ENCODE measurements at places on chromosomes 12 and 14. TPM values are rescaled to one million over a fixed set of nuclear protein-coding genes. Genes with fewer than 3 reads are reported as not detected.
A peak's percentile ranks its signal among the peaks of the same experiment; 100 is the strongest.

The DHRS4L2 gene
- total RNA-seq, result 10.1 TPM

The PPP4R4 gene
- total RNA-seq, result 0.22 TPM

DNA sequence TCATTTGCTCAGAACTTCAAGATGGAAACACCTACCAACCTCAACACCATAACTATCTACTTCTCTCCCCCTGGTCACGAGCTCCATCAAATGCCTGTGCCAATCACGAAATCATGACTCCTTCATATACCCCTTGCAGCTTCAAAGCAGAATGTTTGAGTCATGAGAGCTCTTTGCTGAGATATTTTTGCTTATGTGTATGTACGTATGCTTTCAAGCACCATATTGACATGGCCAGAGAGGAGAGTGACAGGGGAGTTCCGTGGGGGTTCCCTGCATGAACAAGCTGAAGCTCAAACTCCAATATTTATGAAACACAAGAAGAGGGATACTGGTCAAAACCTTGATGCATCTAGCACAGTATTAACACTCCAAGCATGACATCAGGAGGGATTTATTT lies 374.4 kb downstream of the DPF3 start:
- DNase-seq, result no peak

DNA sequence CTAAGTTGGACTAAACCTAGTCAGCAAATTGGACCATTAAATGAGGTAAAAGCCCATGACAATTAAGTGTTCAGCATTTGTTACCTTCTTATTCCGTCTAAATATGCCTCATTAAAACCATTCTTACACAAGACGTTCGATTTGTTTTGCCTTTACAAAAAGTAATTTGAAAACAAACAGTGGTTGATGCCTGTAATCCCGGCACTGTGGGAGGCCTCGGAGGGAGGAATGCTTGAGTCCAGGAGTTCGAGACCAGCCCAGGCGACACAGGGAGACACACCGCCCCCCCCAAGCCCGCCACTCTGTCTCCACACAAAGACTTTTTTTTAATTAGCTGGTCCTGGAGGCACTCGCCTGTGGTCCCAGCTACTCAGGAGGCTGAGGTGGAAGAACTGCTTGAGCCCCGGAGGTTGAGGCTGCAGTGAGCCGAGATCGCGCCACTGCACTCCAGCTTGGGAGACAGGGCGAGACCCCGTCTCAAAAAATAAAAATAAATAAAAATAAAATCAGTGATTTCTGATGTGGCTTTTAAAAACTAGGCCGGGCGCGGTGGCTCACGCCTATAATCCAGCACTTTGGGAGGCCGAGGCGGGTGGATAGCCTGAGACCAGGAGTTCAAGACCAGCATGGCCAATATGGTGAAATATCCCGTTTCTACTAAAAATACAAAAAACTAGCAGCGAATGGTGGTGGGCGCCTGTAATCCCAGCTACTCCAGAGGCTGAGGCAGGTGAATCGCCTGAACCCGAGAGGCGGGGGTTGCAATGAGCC lies 856 bp upstream of the EIF4B start:
- peak; percentile 34 for DNase-seq

GRCh38 chr14:72387726-72388125 lies 455.5 kb downstream of the RGS6 start:
- no peak for DNase-seq

GRCh38 chr14:38724621-38725020 lies 378.4 kb downstream of the SEC23A start:
- no peak for DNase-seq

The TAS2R43 gene
- 0.63 TPM for total RNA-seq

DNA sequence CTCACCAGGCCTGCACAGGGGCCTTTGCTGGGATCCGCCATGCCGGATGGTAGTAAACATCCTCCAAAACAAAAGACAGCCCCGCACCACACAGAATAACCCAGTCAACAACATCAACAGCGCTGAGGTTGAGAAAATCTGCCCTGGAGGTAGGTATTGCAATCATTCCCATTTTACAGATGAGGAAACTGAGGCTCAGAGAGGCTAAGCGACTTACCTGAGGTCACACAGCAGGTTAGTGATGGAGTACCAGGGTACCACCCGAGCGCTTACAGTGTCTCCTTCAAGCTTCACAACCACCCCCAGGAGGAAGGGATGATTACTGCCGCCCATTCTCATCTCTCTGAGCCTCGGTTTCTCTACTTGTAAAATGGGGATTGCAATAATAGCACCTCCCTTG lies 14.9 kb downstream of the TRPV4 start:
- no peak for DNase-seq

GRCh38 chr14:68460541-68460940 lies 332.3 kb downstream of the ZFP36L1 start:
- no peak for DNase-seq

GRCh38 chr12:10559244-10559643 lies 53.6 kb downstream of the EIF2S3B start:
- DNase-seq, result no peak

- DNase-seq, result no peak
These were observed 3.1 kb upstream of the HOTAIR start for GRCh38 chr12:53977596-53978445.

DNA sequence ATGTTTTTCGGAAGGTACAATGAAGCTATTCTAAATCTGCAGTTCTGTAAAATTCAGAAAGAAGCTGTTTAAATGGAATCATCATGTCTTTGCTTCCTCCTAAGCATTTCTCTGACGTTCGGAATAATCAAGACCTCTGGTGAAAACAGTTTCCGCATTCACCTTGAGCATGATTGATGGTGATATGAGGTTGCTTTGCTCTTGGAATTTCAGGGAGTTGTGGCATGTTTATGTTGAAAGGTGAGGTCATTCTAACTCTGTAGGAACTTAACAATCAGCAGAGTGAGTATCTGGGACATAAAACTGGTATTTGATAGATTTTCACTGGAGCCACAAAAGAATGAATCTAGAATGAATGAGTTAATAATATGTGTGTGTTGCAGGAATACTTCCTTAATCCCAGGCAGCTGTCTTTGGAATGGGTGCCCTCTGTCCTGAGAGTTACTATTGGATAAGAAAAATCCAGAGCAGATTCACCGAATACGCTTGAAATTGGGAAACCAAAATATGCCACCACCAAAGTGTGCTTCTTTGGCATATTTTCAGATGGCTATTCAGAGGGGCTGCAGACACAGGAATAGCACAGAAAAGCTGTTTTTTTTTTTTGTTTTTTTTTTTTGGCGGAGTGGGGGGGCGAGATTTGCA lies 599.1 kb downstream of the CCER1 start:
- DNase-seq, result no peak

The OR6C75 gene
- total RNA-seq, result not detected

GRCh38 chr12:67352682-67353081 lies 83.5 kb downstream of the CAND1 start:
- peak; percentile 32 for DNase-seq

DNA sequence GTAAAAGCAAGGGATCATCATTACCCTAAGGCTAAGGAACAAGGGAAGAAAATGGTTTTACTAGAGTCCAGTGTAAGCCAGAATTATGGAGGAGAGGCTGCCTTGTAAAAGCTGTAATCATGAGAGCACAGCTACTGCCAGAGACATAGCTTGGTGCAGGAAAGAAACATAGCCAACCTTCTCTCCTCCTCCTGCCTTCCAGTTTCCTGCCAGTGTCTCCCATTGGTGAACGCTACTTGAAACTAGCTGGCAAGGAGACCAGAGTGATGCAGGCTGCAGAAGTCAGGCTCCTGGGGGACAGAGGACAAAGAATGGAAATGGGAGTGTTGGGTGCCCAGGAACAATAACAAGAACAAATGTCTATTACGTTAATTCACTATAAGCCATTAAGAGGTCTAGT lies 158.5 kb downstream of the NELL2 start:
- DNase-seq, result no peak

The MYBPC1 gene
- not detected for total RNA-seq

DNA sequence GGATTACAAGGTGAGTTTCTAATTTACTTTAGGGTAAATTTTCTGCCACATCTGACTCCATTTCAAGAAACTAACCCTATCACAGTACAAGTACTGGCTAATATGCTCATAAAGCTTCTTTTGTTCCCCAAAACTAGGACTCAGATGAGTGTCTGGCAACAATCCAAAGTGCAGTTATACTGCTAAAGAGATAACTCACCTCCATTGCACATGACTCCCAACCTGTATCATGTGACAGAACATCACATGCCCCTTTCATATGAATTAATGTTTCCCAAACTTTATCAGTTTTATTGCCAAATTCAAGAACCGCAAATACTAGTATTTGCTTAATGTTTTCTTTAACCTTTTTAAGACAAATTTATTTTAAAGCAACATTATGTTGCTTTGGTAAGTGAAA lies 3.9 kb upstream of the PPP1R12A start:
- DNase-seq, result no peak

GRCh38 chr14:76348898-76349297 lies 27.0 kb upstream of the ESRRB start:
- peak; percentile 65 for DNase-seq

GRCh38 chr12:52097045-52097666 lies 17.7 kb downstream of the SMIM41 start:
- DNase-seq, result no peak

DNA sequence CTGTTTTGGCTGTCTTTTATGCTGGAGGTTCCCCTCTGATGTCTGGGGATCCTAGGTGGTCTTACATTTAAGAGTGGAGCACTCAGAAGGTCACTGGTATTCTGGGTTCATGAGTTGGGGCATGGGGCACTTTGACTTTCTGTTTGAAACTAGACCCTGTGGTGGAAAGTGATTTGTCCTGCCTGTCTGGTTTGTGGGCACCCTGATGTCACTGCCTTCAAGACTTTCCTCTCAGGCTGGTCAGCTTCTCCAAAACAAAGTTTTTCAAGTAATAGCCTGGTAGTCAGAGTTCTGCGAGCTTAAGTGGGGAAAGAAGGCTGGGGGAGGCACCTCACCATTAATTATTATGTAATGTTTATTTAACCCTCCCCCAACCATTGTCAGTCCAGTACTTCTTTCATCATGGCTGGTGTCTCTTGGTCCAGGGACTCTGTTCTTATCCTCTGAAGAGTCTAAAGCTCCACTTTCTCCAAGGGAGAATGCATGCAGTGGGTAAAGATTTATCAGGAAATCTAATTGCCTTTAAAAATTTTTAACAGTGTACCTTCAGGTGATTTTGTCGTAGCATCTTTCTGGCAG lies 35.3 kb downstream of the ZC3H14 start:
- DNase-seq, result no peak

DNA sequence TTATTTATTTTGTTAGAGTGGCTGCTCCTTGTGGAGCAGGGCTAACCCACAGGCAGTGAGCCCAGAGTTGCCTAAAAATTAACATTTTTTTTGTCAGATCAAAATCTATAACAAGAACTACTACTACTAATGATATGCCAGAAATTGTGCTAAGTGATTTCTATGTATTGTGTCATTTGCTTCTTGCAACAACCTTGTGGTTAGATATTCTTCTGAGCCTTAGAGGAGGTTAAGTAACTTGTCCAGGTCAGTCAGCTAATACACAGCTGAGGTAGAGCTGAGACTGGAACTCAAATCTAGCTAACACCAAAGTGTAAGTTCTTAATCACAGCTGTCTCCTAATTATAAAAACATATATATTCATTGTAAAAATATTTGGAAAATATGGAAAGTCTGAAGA lies 29.8 kb downstream of the CFL2 start:
- DNase-seq, result peak; percentile 54

- no peak for DNase-seq
These were observed 4.4 kb upstream of the AMIGO2 start for GRCh38 chr12:47084172-47084571.

DNA sequence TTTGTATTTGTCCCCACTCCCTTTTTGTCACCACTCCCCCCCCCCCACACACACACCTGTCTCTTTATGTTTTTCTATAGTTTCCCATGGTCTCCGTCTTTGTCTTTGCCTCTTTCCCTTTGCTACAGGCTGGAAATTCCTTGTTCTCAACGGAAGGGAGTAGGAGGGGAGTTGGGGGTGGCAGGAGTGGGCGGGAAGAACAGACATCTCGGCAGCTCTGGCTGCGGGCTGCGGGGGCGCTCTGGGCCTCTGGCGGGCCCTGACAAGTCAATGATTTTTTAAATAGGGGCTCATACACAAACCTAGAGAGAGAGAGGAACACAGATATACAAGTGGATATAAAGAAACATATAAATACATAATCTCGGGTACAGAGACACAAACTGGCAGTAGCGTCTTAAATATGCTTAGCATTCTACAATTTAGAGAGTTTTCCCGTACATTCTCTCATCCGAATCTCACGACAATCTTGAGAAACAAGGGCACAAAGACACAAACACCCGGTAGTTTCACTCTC lies 2.4 kb upstream of the NAB2 start:
- DNase-seq, result peak; percentile 78

DNA sequence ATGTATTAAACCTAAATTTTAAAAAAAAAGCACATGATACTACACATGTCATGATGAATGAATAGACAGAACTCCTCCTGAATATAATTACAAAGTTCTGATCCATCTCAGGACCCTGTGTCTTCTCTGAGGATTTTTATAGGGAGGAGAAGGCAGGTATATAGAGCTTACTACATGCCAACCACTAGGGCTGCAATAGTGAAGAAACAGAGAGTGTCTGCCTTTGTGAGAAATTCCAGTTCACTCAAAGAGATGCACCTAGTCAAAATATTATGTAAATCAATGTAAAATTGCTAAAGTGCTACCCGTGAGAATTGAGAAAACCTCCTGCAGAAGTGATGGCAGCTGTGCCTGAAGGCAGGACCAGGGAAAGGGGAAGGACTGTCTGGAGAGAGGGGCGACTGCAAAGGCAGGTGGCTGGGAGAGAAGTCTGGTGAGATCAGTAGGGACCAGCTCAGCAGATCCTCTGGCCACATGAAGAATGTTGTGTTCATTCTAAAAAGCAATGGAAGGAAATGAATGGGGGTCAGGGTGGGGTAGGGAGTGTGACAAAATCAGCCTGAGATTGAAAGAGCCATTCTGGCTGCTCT lies 15.1 kb downstream of the ABHD4 start:
- peak; percentile 30 for DNase-seq

DNA sequence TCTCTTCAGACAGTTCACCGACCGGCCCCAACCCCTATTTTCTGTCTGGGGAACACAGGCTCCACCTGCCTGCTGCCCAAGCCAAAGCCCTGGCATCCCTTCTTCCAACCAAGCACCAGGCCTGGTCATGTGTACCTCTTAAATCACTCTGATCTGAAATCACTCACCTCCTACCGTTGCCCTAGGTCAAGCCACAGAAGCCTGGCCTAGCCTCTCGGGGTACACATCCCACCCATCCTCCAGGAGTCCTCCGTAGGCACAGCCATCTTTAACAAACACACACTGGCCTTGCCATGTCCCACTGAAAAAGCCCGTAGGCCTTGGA lies 81.8 kb downstream of the IRF2BPL start:
- DNase-seq, result no peak

GRCh38 chr12:105507311-105508038 lies 177.0 kb downstream of the C12orf75 start:
- no peak for DNase-seq

The CISTR gene
- total RNA-seq, result not detected

- DNase-seq, result peak; percentile 29
These were observed 163.0 kb upstream of the TMCC3 start for GRCh38 chr12:94813314-94813713.
